Hematopoietic multipotent progenitor cell treated with erythropoietin and hydrocortisone succinate and interleukin-3 and kit ligand, for 15 days (in vitro differentiated cells): ENCODE measurements at places on chromosomes 7 and 10.

DNA sequence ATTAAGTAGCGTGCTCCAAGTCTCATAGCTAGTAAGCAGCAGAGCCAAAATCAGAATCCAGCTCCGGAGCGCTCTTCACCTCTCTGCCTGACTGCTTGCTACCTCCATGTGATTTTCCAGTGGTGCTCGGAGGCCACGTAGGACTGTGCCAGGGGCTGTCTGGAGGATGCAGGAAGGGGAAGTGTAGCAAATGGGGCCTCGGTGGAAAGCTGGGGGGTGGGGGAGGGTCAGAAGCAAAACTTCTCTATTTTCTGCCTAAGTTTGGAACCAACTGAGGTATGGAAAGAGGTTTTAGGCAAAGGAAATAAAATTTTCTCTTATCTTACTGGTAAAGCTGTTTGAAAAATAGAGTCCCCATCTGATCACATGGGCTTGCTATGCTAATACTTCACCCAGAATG, 108.7 kb downstream of the TBXAS1 start:
- DNase-seq, result no peak

- DNase-seq, result no peak
Observed at GRCh38 chr10:28135258-28135657, 136.4 kb upstream of the ODAD2 start.

DNA sequence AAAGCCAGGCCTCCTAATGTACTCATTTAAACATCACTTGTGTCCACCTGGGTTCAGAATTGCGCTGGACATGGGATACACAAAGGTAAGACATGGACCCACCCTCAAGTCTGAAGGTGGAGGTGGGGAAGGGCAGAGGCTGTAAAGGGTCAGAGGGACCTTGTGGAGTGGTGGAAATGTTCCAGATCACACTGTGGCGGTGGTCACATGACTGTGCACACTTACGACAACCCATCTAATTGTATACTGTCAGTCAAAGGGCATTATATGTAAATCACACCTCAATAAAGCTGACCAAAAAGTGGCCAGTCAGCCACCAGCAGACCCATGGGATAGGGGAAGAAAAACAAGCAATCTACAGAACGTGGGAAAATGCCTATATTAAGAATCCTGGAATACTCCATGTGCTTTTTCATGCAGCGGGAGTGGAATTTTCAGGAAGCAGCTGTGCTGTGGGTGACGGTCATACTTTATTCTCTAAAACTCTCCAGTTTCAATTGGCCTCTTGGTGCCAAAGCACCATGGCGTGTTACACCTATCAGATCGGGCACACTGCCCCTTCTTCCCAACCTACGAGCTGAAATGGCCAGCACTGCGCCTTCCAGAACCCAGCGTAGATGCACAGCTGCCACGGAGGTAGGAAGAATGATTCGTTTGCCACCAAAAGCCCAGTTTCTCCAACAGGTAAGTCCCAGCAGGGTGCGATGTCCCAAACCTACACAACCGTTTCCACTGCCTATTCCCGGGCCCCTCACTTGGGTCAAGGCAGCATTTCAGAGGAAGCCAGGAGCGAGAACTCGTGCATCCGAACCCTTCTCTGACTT, 69.8 kb downstream of the PRKAG2 start:
- DNase-seq, result no peak

GRCh38 chr7:98276241-98276761, 5.2 kb upstream of the BRI3 start:
- no peak for DNase-seq

GRCh38 chr10:49541762-49542161, 2.8 kb upstream of the ERCC6 start:
- DNase-seq, result no peak
